Left cardiac atrium (tissue), 4 donors: ENCODE measurements at places on chromosomes 16 and 17.
A peak's percentile ranks its signal among the peaks of the same experiment; 100 is the strongest.

GRCh38 chr17:57418463-57419246, 162.3 kb downstream of the MSI2 start:
- no peak for DNase-seq

DNA sequence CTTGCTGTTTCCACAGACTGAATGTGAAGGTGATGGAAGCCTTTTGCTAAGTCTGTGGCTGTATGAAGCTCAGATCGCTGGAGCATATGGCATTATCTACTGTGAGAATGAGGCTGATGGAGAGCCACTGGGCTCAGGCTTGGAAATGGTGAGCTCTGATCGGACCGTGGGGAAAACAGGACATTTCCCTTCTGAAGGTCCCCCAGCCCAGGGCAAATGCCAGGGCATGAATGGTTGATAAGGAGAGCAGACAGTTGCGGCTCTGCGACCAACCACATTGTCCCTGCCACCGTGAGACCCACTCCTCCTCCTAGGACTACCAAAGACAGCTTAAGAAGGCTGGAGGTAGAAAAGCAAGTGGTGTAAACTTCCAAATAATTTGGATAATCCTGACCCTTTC, 4.7 kb upstream of the CUEDC1 start:
- no peak for DNase-seq

DNA sequence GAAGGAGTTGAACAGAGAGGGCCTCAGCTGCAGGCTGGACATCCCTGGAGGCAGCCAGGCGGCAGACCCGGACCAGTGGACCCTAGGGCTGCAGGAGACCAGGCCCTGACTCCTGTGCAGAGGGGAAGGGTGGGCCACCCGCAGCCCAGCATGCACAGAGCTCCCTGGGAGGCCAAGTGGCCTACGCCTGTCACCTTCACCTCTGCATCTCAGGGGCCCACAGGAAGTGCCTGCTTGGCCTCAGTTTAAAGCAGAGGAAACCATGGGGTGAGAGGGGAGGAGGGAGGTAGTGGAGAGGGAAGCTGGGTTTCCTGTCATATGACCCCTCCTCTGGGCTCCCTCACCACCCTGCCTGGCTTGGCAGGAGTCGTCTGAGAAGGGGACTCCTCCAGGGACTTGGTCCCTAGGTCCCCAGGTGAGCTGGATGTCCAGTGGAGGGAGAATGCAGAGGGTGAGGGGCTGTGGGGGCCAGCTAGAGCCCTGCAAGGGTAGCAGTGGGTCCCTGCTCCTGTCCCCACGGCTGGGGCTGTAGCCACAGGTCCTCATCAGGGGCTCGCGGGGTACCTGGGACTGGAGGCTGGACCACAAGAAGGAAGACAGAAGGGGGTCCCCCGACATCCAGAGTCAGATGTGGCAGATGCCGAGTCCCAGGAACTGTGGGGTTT, at the start of gene TMC8:
Gene TMC8 (plus strand): TSS at position 335 of the 665 bp plus-strand sequence. CDS start 818 bp downstream, outside the sequence.
- no peak for DNase-seq

GRCh38 chr16:12470311-12471229, 333.1 kb downstream of the CPPED1 start:
- peak; percentile 73 for DNase-seq

DNA sequence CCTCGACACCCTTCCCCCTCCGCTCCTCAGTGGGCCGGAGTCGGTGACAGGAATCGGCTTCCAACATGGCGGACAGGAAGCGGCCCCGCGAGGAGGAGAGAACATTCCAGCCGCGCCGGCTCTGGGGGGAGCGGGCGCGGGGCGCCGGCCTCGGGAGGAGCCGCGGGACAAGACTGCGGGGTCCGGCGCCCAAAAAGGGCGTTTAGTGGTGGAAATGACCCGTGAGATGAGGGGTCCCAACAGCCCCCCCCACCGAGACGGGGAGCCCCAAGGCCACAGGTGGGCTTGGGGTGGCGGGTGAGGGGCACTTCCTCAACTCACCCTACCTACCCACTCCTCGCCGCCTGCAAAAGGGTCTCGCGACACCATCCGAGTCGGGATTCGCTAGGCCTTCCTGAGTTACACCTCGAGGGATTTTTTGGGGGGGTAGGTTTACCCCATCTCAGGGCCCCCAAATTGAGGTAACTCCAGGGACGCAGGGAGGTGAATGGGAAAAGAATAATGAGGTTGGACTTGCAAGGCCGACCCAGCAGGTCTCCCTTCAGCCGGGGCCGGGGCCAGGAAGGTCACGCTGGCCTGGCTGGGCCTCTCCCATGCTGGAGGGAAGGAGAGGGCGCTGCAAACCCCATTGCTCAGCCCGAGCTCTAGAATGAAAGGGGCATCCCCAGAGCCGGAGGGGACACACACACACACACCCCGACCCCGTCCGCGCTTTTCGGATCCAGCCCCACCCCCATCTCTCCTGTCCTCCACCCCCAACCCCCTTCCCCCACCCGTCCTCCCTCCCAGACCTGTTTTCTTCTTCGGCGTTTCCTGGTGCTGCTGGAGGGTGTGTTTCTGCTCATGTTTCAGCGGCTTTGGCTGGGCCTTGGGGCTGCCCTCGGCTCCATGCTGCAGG, 707 bp downstream of the NUFIP2 start:
- DNase-seq = peak; percentile 78

- no peak for DNase-seq
These were observed 17.3 kb upstream of the LASP1NB start for GRCh38 chr17:38907930-38908675.

GRCh38 chr17:34615326-34615725, 35.9 kb downstream of the TMEM132E start:
- no peak for DNase-seq
